ENCODE measurements at places on chromosomes 4 and X. TPM values are rescaled to one million over a fixed set of nuclear protein-coding genes. Genes with fewer than 3 reads are reported as not detected.

CFAP99 gene
- total RNA-seq = not detected

CRMP1 gene
- total RNA-seq = not detected

TKTL1 gene
- total RNA-seq = 0.26 TPM

CT45A5 gene
- not detected for total RNA-seq

PAGE2B gene
- not detected for total RNA-seq

DNA sequence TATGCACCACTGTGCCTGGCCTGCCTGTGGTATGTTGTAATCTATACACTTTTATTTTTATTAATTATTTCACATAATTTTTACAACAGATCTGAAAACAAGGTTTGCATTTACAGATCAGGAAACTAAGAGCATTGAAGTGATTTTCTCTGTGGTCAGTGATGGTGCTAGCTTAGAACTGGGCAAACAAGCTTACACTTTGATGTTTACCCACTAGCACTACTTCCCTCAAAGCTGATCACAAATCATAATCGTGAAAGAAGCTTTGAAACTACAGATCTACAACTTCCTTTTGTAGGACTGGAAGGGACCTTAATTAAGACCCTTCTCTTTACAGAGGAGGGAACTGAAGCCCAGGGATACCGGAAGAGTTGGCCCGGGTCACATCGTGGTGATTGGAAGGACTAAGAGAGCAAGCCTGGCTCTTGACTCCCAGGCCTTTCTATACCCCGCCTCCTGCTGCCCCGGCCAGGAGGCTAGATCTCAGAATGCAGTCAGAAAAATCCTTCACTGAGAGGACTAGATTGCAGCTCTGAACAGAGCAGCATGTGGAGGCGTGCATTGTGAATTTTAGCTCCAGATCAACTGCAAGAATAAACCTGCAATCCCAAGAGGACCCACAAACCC, 93.7 kb upstream of the ZNF827 start:
- no peak for DNase-seq
- no peaks in the 10 kb centered on the region for H3K36me3 ChIP-seq
- no peaks in the 10 kb centered on the region for H3K27me3 ChIP-seq
- no peak overlapping the region for H3K27ac ChIP-seq
- H3K4me3 ChIP-seq = no peak overlapping the region
- H3K4me1 ChIP-seq = peaks cover 18% of the 10 kb centered on the region

DNA sequence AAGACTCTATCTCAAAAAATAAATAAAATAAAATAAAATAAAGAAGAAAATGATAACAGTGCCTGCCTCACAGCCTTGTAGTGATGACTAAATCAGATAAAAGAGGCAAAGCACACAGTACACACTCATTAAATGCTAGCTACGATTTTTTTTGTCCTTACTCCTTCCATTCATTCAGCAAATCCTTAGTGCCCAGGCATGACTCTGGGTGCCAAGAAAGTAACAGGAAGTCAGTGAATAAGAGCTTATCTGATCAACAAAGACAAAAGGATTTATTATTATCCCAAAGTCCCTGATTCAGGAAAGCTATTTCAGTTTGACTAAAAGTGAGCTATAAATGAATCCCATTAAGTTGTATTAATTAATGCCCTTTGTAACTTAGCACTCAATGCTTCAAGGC, 92.7 kb downstream of the SH3KBP1 start:
- H3K4me3 ChIP-seq = no peak overlapping the region
- no peaks in the 10 kb centered on the region for H3K27me3 ChIP-seq
- H3K4me1 ChIP-seq = no peaks in the 10 kb centered on the region
- H3K27ac ChIP-seq = no peak overlapping the region
- DNase-seq = no peak

GRCh38 chrX:46404774-46405173, 140.4 kb downstream of the ZNF674 start:
- H3K36me3 ChIP-seq = no peaks in the 10 kb centered on the region
- H3K4me3 ChIP-seq = no peak overlapping the region
- H3K27me3 ChIP-seq = no peaks in the 10 kb centered on the region
- H3K4me1 ChIP-seq = peaks cover 4% of the 10 kb centered on the region
- DNase-seq = no peak
- no peak overlapping the region for H3K27ac ChIP-seq

DNA sequence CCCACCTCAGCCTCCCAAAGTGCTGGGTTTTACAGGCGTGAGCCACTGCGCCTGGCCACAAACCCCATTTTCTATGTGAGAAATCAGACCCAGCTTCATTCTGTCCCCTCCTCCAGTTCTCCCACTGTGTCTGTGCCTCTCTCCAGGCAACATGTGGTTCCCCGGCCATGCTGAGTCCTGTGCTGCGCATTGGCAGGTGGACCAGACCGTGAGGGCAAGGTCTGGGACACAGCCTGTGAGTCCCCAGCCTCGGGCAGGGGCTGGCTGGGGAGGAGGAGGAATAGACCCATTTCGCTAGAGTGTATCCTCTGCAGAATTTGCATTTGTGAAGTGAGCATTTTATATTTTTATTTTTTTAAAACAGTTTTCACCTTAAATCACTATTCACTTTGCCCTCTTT, 21.5 kb upstream of the CLDN24 start:
- no peaks in the 10 kb centered on the region for H3K4me1 ChIP-seq
- H3K27ac ChIP-seq = no peak overlapping the region
- no peaks in the 10 kb centered on the region for H3K36me3 ChIP-seq
- no peaks in the 10 kb centered on the region for H3K27me3 ChIP-seq
- H3K4me3 ChIP-seq = no peak overlapping the region

DNA sequence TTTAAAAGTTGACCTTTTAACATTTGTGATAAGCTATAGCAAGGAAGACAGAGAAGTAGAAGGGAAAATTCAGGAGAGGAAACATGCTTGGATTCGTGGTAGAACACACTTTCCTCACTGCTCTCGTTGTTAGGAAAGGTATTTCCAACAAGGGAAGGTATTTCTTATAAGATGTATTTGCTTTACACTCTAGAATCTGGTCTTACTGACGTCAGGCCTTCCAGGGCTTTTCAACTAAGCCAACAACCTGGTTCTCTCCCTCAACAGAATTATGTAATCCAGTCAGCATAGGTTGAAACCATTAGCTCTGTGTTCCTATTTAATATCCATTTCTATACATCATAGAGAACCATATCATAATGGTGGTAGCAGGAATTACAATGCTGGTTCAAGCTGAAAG, 241.9 kb downstream of the SLC39A8 start:
- H3K27ac ChIP-seq = no peak overlapping the region
- H3K4me3 ChIP-seq = no peak overlapping the region
- no peaks in the 10 kb centered on the region for H3K27me3 ChIP-seq
- no peaks in the 10 kb centered on the region for H3K4me1 ChIP-seq
- no peaks in the 10 kb centered on the region for H3K36me3 ChIP-seq
- no peak for DNase-seq

DNA sequence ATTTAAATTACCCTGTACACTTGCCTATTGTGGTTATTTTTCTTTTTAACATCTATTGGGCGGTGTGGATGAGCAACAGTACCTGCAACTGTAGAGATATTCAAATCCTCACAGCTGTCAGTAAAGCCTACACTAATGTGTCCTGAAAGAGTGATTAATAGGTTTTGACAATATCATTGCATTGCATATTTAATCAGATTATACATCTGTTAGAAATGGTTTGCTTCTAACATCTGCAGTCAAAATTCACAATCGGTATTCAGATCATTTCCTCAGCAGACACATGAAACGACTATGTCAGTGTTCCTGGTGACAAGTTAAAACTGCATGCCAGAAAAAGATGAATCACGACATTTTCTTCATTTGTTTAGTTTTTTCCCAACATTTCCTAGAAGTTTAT, 254.6 kb upstream of the EPHA5 start:
- no peaks in the 10 kb centered on the region for H3K27me3 ChIP-seq
- H3K4me3 ChIP-seq = no peak overlapping the region

DNA sequence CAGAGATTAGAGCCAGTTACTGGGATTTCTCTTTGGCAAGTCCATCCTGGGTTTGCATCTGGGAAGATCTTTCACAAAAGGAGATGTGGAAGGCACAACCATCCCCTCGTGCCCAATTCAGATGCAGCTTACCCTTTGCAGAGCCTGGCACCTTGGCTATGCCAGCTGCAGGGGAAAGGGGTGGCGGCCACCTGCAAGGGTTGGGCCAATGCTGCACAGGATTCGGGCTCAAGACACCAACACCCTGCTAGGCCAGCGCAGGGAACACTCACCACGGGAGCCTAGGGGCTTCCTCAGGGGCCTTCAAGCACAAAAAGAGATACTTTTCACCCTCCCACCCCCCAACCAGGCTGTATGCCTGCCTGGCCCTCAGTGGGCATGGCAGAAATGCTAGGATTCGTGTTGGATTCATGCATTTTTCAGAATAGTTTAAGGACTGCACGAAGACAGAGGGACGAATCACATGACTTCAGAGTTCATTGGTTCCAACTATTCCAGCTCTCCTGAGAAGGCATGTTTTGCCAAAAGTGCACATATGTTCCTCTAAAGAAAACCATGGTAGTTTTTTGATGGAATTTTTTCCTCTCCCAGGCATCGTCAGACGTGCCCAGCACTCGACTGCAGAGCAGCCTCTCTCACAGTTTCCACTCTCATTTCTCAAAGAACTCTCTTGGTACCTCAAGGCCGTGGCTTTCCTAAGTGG, 94.4 kb downstream of the PHKA2 start:
- no peak overlapping the region for H3K27ac ChIP-seq
- H3K27me3 ChIP-seq = no peaks in the 10 kb centered on the region
- DNase-seq = no peak
- no peak overlapping the region for H3K4me3 ChIP-seq
- H3K4me1 ChIP-seq = peaks cover 21% of the 10 kb centered on the region

DNA sequence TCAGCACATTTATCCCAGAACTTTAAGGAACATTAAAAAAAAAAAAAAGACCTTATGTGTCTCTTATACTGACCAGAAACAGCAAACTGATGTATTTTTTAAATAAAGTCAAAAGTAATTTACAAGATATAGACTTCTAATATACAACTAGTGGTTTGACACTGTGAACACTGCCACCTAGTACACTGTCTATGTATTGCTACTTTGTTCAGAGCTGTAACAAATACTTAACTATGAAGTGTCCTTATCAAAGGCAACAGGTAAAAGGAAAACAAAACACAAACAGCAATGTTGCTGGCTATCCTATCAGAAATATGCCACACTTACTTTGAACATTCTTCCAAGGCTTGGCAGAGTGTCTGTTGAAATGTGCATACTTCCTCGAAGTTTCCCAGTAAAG, 60.4 kb downstream of the CD40LG start:
- H3K27me3 ChIP-seq = no peaks in the 10 kb centered on the region
- H3K4me3 ChIP-seq = no peak overlapping the region
- no peaks in the 10 kb centered on the region for H3K36me3 ChIP-seq
- H3K4me1 ChIP-seq = no peaks in the 10 kb centered on the region
- H3K27ac ChIP-seq = no peak overlapping the region

DNA sequence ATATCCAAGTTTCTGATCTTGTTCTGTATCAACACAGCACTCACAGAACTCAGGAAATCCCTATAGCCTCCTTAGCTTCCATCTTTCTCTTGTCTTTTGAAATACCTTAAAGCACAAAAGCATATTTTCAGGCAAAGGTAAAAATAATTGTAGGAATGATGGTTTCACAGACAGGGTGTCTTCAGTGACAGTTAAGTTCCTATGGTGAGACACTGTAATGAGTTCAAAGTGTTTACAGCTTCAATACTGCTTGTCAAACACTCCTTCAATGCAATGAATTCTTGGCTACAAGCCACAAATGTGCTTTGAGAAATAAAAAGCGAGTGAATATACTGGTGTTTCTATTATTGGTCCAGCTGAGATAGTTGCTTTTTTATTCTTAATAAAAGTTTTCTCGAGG, 466.0 kb downstream of the DMD start:
- H3K27me3 ChIP-seq = no peaks in the 10 kb centered on the region
- no peaks in the 10 kb centered on the region for H3K36me3 ChIP-seq
- H3K4me1 ChIP-seq = no peaks in the 10 kb centered on the region
- no peak for DNase-seq

- no peak overlapping the region for H3K27ac ChIP-seq
- no peaks in the 10 kb centered on the region for H3K36me3 ChIP-seq
- no peak overlapping the region for H3K4me3 ChIP-seq
These were observed 131.0 kb upstream of the LDB2 start for GRCh38 chr4:17029432-17029831.

DNA sequence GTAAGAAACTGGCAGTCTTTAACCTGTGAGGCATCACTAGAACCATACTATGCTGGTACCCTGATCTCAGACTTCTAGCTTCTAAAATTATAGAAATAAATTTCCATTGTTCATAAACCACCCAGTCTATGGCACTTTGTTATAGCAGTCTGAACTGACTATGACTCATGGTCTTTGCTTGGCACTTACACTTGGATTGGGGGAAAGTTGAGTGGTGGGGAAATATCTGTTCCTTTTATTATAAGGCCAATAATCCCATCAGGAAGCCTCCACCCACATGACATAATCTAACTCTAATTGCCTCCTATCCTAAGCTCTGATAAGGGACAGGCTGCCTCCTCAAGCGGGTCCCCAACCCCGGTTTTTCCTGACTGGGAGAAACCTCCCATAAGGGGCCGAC, 61.4 kb upstream of the PACRGL start:
- H3K36me3 ChIP-seq = no peaks in the 10 kb centered on the region
- H3K27me3 ChIP-seq = no peaks in the 10 kb centered on the region
- H3K27ac ChIP-seq = no peak overlapping the region
- no peak for DNase-seq
- H3K4me1 ChIP-seq = no peaks in the 10 kb centered on the region

DNA sequence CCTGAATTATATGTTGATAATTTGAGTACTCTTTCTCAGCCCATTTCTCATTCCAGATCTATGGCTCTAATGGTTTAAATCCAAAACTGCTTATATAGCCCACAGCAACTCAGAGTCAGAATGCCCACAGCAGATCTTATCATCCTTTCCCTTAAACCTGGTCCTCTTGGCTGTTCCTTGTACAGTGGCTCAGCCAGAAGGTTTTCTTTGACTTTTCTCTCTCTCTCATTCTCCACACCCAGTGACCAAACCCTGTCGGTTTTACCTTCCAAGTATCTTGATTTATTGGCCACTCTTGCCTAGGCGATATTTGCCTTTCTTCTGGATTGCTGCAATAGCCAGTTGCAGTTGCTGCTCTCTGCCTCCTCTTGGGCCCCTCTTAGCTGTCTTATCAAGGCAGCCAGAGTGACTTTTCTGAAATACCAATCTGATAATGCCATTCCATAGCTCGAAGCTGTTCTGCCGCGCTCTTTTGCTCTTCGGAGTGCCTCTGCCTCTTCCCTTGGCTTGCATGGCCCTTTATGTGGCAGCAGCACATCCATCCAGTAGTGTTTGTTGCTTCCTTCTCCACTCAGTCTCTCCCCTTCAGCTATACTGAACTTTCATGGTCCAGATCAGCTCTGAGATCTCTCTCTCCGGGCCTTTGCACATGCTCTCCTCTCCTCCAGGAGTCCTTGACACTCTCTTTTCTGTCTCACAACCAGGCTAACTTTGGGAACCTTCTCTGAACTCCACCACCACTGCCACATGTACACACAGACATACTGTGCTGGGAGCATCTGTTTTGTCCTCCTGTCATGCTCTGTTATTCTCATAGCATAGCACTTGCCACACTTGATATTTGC, 11.8 kb downstream of the GAB1 start:
- no peaks in the 10 kb centered on the region for H3K27me3 ChIP-seq
- peak; percentile 59 for DNase-seq
- no peaks in the 10 kb centered on the region for H3K36me3 ChIP-seq
- peaks cover 22% of the 10 kb centered on the region for H3K4me1 ChIP-seq
- no peak overlapping the region for H3K27ac ChIP-seq
